ENCODE measurements at places on chromosomes 3 and 15.

GRCh38 chr3:88671573-88671972 lies 435.8 kb upstream of the EPHA3 start:
- DNase-seq: no peak

GRCh38 chr3:77825001-77825827 lies 785.3 kb downstream of the ROBO2 start:
- DNase-seq: no peak

DNA sequence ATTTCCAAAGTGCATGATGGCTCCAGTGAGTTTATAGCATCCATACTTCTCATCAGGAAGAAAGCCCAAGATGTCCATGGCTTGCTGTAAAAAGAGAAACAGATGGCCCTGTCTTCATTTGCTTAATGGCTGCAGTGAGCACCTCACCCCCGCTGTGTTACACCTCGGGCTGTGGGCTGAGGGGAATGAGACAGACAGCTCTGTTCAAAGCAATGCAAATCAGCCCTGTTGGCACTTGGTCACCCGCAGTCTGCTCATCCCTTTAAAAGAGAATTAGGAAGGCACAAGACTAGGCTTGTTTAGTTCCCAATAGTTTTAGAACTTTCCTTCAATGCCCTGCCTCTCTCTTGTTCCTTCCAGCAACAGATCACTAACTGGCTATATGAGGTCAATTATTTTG lies 25.2 kb downstream of the MYH15 start:
- DNase-seq: no peak

DNA sequence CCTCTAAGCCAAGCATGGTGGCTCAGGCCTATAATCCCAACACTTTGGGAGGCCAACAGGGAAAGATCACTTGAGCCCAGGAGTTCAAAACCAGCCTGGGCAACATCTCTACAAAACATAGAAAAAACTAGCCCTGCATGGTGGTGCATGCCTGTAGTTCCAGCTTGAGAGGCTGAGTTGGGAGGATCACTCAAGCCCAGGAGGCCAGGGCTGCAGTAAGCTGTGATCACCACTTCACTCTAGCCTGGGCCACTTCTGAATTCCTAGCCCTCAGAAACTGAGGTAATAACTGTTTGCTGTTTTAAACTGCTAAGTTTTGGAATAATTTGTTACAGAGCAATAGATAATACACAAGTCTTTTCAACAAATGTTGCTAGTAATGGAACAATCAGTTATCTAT lies 16.4 kb downstream of the IP6K1 start:
- DNase-seq: no peak

DNA sequence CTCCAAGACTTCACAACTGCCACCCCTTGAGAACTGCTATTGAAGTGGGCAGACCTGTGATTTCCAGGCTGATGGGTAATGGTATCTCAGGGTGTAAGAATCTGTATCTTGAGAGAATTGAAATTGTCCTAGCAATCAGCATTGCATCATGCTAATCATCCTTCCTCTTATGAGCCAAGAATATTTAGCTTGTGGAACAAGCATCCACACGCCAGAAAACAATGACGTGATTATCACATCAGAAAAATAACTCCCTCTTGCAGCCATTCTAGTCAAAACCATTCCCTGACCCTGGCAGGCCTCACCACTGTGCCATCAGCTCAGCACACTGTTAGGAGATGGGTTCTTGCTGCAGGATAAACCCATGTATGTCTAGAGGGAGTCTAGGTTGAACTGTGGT lies 6.7 kb downstream of the BCL2L10 start:
- no peak for DNase-seq

- DNase-seq: no peak
Observed at GRCh38 chr3:113258361-113258760, 47.0 kb downstream of the BOC start.
